Pericardium fibroblast (primary cell): ENCODE measurements at places on chromosomes 16 and 17. TPM values are rescaled to one million over a fixed set of nuclear protein-coding genes. Genes with fewer than 3 reads are reported as not detected.

The CLEC19A gene
- not detected in 2 replicates for total RNA-seq

The C17orf107 gene
- total RNA-seq: 3.8 and 5.4 TPM in 2 replicates

The KRTAP4-3 gene
- not detected in 2 replicates for total RNA-seq

The RHBDL1 gene
- total RNA-seq: 0.58 and 4.4 TPM in 2 replicates

The DNAAF1 gene
- total RNA-seq: not detected in 2 replicates

The TMEM98 gene
- total RNA-seq: 110 and 131 TPM in 2 replicates

The MYL11 gene
- 48.3 TPM in 1 of 2 replicates, not detected in the other for total RNA-seq

The SDR42E1 gene
- total RNA-seq: under 0.01 TPM in 1 of 2 replicates, not detected in the other

The CCDC200 gene
- total RNA-seq: not detected in 2 replicates

The TPSAB1 gene
- total RNA-seq: not detected in 2 replicates
